ENCODE measurements at places on chromosomes 6 and 20. TPM values are rescaled to one million over a fixed set of nuclear protein-coding genes. Genes with fewer than 3 reads are reported as not detected.

ENPP4 gene
- not detected for total RNA-seq

TOP1 gene
- 32.1 TPM for total RNA-seq

GRCh38 chr20:36709126-36709525 is 36.8 kb downstream of the NDRG3 start:
- peak; percentile 34 for DNase-seq

DNA sequence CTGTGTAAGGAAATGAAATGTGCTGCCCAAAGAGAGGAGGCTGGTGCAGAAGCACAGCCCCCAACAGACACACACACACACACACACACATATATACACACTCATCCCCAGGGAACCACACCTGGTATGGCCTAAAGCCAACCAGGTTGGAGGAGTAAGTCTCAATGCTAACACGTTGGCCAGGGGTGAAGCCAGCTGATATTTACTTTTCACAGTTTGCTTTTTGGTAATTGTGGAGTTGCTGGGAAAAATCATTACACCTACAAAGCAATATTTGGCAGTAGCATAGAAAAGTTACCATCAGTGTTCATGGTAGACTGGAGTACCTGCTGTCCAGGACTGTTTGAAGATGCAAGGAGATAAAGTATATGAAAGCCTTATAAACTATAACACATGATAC is 50.3 kb upstream of the NAA20 start:
- DNase-seq, result no peak

OTOR gene
- not detected for total RNA-seq

DNA sequence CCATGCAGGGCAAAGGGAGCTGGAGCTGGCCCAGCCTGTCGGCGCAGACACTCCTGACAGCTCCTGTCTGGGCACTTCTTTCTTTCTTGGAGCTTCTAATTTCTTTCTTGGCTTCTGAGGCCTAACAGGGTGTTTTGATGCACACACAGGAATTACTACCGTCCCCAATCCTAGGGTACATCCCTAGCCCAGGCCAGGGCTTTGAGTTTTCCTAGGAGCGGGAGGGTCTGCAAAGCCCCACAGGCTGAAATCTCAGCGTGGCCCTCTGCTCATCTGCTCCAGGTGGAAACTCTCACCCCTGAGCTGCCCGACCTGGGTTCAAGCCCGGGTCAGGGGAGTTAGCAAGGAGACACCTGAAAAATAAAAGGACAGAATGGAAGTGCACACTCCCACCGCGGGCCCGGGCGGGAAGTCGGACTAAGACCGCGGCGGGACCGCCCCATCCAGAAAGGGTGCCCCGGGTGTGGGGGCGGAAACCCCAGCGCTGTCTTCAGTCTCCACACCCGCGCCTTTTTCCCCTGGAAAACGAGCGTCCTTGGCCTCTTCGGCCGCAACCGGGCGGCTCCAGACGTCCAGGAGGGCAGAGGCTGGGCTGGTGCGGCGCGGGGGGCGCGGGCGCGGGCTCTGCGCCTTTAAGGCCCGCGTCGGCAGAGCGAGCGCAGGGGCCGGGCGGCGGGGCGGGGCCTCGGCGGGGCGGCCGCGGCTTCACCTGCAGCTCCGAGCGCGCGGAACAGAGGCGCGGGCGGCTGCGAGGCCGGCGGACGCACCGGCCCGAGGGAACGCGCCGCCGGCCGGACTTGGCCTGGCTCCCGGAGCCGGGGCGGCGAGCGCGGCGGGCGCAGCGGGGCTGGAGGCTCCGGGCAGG is at the start of gene CDH4:
CDH4 (plus strand) TSS at position 733 of the 865 bp plus-strand sequence.
- DNase-seq, result no peak

- no peak for DNase-seq
Measured at GRCh38 chr20:47011984-47012383, 117.3 kb downstream of the EYA2 start.

DNA sequence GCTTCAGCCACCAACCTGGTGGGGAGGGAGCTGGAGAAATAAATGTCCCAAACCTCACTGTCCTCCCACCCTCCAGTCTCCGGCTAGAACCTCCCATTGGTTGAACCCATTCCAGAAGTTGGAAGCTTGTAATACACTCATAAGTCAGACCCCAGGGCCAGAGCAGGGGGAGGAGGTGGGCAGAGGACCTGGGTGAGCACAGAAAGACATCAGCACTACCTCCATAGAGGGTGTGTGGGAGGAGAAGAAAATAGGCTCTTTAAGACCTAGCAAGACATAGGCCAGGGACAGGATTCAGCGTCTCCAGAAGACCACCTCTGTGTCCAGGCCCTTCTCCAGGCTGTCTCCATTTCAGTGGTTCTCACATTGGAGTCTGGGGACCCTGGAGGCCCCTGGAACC is 73.3 kb upstream of the TOP1 start:
- DNase-seq, result no peak

GRCh38 chr20:33773412-33774089 is 37.6 kb upstream of the CHMP4B start:
- DNase-seq, result no peak

GRCh38 chr6:168967281-168967925 is 286.2 kb downstream of the THBS2 start:
- DNase-seq, result no peak

GRCh38 chr20:4375881-4376280 is 345.8 kb upstream of the PRND start:
- DNase-seq, result no peak

- DNase-seq, result peak; percentile 75
Measured at GRCh38 chr6:4794140-4794707, 18.0 kb downstream of the CDYL start.

DNA sequence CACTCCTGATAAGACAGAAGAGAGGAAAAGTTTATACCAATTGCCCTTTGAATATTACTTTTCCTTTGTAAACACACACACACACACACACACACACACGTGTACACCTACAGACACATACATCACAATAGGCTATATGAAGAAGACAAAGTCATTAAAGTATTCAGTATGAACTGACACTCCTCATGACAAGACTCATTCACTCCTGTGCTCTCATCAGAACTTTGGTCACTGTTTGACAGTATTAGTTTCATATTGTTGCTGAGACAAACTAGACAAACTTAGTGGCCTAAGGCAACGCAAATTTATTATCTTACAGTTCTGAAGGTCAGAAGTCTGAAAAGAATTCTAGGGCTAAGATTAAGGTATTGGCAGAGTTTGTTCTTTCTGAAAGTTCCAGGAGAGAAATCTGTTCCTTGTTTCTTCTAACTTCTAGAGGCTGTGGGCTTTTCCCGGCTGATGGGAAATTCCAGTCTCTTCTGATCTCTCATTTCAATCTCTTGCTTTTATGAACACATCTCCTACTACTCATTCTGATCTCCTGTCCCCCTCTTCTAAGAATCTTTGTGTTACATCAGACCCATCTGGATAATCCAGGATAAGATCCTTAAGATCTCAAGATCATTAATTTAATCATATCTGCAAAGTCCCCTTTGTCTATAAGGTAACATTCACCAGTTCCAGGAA is 171.3 kb downstream of the HACE1 start:
- DNase-seq, result no peak

SLC16A10 gene
- 3.7 TPM for total RNA-seq

- DNase-seq, result no peak
Measured at GRCh38 chr6:170421921-170422320, 115.4 kb downstream of the FAM120B start.

DNA sequence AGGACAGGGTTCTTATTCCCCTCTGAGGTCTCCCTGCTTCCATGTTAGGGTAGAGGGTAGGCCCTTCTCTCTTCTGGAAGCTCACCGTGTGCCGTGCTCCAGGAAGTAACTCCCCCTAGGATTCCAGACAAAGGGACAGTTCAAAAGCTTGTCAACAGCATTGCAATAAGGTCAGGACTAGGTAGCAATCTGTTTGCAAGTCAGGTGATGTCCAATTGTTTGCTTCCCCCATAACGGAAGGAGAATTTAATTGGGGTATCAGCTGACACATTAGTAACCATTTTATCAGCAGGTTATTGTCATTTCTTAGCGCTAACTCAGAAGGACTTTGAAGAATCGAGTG is 41.9 kb downstream of the SYNJ2 start:
- DNase-seq, result no peak

SLC29A1 gene
- total RNA-seq, result 40.1 TPM

DNA sequence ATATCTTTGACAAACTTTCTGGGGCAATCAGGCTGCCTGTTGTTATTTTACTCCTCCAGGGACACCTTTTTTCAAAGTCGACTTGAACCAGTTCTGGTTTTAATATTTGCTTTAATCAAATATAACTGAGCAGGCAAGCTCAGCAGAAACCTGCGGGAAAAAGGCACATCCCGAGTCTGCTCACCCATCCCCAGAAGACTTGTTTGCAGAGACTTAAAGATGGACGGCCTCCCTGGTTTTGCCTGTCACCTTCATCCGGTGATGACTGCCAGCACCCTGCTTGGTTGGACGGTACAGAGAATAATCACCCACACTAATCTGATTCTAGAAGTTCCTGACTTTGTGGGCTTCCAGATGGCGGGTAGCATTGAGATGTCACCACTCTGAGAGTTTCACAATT is 36.8 kb downstream of the PPP1R3G start:
- no peak for DNase-seq

DNA sequence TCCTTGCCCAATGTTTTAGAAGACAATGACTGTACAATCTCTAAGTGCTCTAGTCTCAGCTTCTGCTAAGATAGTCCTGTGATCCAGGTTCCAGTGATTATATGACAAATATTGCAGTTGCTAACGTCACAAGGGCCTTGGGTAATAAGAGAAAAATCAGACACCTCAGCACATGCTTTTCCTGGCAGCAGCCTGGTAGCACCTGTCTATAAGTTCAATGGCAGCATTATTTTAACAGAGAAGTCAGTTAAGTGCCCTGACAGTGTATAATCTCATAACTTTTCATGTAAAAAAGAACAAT is 121.3 kb upstream of the BCLAF1 start:
- DNase-seq, result no peak

C6orf141 gene
- total RNA-seq, result 0.17 TPM

DNA sequence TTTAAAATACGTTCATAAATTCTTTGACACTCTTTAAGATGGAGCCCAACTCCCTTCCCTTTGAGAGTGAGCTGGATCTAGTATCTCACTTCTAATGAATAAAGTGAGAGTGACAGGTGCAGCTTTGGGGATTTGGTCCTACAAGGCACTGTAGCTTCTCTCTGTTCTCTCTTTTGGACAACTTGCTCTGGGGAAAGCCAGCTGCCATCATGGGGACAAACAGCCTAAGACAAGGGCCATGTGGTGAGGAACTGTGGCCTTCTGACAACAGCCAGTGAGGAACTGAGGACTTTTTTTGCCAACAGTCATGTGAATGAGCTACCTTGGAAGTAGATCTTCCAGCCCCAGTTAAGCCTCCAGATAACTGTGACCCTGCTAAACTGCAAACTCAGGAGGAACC is 272.8 kb upstream of the AGPAT4 start:
- no peak for DNase-seq

DNA sequence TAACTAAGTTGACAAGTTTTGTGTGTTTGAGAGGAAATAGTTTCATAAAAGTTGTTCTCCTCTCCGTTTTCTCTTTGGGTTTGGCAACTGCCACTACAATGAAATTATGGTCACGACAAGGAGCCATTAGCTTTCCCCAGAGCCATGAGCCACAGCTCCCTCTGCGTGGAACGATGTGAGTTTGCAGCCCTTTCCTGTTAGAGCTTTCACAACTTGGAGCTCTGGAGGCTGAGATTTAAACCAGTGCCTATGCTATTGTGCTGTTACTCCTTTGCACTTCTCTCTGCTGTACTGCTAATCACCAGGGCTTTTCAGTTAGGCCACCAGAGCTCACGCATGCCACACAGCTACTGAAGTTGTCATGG is 29.3 kb upstream of the TXNDC5 start:
- DNase-seq, result no peak

DNA sequence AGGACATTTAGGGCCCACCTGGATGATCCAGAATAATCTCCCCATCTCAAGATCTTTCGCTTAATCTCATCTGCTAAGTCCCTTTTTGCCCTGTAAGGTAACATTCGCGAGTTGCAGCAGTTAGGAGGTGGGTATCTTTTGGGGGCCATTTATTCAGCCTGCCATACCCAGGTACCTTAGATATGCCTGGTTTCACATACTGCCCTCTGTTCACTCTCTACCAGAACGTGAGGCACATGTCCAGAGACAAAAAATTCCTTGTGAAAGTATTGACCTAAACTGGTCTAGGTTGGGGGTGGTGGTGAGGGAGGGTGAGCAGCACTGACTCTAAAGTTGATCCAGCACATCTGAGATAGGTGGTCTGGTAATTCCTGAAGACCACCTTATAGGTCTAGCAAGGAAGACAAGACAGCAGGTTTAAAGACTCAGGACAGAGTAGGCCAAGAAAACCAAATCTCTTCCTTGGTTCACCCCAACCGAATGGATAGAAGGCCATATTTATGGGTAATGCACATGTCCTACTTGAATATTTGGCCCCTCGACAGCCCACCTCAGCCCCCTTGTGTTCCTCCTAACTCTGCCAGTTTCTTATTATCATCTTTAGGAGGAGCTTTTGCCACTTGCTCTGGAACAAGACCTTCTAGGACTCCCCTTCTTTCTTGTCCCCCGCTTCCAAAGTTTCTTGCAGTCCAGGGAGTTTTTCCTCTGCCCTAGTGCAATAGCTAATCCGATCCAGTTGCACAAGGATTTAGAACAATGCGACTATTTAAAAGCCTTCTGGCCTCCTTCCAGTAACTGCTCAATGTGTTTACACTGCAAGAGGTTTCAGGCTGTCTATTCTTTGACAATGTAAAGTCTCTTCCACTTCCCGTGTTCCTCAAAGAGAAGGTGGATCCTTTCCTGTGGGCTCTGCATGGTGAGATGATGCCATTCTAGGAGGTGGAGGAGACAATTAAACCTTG is 213.0 kb upstream of the LAMP5 start:
- DNase-seq, result no peak

AVP gene
- total RNA-seq, result not detected

OR2J3 gene
- total RNA-seq, result not detected

PLTP gene
- 129 TPM for total RNA-seq

- no peak for DNase-seq
Measured at GRCh38 chr6:29917857-29918256, 24.5 kb upstream of the HLA-A start.

HSPA1L gene
- 0.98 TPM for total RNA-seq

DNA sequence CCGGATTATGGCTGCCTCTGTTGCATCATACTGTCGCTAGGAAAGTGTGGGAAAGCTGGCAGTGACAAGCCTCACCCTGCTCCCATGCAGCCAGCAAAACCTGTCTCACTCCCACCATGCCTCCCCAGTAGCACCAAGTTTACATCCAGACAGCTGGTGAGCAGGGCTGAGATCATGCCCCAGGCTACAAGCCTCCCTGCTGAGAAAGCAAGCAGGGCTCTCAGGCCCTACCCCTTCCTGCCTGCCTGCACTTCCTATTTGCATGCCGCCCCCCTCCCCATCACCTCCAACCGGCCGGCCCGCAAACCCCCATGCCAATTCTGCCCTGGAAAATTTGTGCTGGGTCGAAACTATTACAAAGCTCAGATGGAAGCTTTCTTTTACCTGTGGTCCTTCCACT is 408.2 kb upstream of the FKBP1C start:
- DNase-seq, result no peak

GRCh38 chr20:7798176-7798575 is 142.1 kb downstream of the HAO1 start:
- no peak for DNase-seq

GRCh38 chr6:98581705-98582104 is 252.7 kb upstream of the POU3F2 start:
- no peak for DNase-seq

GRCh38 chr6:108598305-108598863 is 37.7 kb downstream of the FOXO3 start:
- DNase-seq, result no peak
